ENCODE measurements at places on chromosomes 12 and 14.

DNA sequence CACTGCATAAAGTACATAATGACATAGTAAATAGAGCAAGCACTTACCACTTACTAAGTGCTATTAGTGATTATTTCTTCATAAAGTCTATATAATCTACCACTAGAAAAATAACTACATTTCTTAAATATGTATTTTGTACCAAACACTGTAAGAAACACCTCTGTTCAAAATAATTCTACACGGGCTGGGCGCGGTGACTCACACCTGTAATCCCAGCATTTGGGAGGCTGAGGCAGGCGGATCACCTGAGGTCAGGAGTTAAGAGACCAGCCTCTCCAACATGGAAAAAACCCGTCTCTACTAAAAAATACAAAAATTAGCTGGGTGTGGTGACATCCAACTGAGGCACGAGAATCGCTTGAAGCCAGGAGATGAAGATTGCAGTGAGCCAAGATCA lies 38.9 kb downstream of the ATG2B start:
- DNase-seq: no peak

DNA sequence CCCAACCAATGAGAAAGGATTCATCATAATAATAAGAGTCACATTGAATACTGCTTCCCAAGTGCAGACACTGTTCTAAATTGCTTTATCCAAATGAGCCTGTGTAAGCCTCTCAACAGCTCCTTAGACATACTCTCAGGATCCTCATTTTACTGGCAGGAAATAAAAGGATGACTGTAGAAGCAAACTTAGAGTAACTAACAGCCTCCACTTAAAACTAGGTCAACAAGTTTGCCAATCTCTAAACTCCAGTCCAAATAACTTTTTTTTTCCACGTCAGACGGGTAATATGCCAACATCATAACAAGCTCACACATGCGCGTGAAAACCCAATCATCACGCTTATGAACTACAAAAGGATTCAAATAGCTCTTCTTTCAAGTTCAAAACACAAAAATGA lies 15.3 kb upstream of the DPF3 start:
- DNase-seq: no peak

GRCh38 chr12:76952995-76953394 lies 74.2 kb upstream of the CSRP2 start:
- no peak for DNase-seq

GRCh38 chr12:57401165-57401564 lies 29.7 kb downstream of the R3HDM2 start:
- no peak for DNase-seq

- DNase-seq: no peak
Observed at GRCh38 chr14:103801459-103801858, 45.9 kb downstream of the PPP1R13B start.

DNA sequence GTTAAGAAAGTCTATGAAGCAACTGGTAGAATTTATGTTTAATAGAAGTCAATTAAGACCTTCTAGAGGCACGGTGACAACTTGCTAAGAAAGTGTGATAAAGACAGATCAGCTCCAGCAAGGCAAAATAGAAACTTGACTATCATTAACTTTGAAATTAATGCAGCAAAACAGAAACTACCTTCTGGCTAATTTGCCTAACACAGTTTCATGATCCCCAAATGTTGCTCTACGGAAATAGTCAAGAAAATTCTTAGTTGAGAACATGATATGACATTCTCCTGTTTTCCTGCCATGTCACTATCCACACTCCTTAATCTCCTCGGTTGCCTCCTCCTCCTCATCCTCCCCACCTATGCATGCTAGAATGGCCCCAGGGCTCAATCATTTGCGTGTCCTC lies 4.2 kb downstream of the DENND5B start:
- no peak for DNase-seq

DNA sequence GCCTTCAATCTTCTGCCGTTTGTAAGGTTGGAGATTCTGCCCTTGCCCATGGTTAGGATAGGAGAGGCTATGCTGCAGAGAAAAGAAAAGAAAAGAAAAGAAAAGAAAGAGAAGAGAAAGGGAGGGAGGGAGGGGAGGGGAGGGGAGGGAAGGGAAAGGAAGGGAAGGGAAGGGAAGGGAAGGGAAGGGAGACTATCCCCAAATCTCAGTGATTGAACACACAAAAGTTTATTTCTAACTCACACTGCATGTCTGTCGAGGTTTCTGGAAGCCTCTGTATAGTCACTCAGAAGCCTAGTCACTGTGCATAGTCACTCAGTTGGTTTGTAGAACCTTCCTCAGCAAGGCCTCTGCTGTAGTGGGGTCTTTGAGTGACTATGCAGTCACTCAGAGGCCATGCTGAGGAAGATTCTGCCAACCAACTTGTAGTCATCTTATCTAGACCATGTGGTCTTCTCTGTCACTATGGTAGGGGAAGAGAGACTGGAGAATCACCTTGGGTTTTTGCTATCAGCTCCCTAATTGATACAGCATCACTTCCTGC lies 52.3 kb upstream of the ABCC9 start:
- DNase-seq: no peak

DNA sequence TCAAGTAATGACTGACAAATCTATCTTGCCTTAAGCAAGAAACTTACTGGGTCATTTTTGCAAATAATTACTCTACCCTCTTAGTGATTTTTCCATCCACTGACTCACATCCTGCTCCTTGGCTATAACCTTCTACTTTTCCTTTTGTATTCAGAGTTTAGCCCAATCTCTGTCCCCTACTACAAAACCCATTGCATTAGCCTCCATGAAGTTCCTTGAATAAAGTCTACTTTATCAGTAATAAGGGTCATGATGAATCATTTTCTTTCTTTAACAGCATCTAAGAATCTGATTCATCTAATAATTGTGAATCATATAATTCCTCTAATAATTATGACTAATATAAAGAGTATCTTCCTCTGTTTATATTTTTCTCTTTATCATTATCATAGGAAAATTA lies 132.6 kb downstream of the NTS start:
- DNase-seq: no peak

DNA sequence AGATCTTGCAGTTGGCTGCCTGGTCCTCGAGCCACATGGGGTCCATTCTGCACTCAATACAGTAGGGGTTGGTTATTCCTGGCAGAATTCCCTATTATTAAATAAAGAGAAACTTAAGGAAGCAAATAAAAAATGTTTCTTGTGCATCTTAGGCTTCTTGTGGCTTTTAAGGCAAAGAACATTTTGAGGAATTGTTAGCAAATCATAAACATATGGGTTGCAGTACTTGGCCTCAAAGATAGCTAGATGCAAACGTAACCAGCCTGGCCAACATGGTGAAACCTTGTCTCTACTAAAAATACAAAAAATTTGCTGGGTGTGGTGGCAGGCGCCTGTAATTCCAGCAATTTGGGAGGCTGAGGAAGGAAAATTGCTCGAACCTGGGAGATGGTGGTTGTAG lies 50.8 kb upstream of the KCNA5 start:
- DNase-seq: no peak

GRCh38 chr14:56423544-56423943 lies 156.1 kb upstream of the TMEM260 start:
- DNase-seq: no peak

All from GF-D8 (cell line).